Progenitor cell of endocrine pancreas (in vitro differentiated cells): ENCODE measurements at places on chromosomes 16 and 17. TPM values are rescaled to one million over a fixed set of nuclear protein-coding genes. Genes with fewer than 3 reads are reported as not detected.

DNA sequence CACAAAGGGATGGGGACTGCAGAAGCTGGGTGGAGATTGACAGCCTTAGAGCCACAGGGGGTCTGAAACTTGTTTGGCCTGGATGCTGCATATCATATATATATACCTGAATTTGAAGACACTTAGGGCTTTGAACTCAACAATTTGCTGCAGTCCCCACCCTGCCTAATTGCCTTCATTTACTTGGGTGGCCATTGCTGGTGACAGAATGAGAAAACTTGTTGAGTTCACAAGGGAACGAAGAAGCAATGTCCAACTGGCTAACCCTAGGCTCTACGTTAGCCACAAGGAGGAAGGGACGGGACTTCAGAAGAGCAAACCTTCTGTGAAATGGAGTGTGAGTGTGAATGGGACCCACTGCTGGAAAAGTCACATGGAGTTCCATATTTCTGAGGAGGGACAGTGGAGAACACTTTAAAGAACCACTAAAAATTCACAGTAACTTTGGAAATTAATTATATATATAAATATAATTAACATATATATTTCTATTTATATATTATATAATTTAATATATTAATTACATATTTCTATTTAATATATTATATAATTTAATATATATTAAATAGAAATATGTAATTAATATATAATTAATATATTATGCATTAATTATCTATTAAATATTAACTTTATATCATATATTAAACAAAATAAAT, 215.3 kb upstream of the SOX9 start:
- DNase-seq = no peak

Gene HSPB9
- 0.16 TPM in 1 of 2 replicates, not detected in the other for total RNA-seq

DNA sequence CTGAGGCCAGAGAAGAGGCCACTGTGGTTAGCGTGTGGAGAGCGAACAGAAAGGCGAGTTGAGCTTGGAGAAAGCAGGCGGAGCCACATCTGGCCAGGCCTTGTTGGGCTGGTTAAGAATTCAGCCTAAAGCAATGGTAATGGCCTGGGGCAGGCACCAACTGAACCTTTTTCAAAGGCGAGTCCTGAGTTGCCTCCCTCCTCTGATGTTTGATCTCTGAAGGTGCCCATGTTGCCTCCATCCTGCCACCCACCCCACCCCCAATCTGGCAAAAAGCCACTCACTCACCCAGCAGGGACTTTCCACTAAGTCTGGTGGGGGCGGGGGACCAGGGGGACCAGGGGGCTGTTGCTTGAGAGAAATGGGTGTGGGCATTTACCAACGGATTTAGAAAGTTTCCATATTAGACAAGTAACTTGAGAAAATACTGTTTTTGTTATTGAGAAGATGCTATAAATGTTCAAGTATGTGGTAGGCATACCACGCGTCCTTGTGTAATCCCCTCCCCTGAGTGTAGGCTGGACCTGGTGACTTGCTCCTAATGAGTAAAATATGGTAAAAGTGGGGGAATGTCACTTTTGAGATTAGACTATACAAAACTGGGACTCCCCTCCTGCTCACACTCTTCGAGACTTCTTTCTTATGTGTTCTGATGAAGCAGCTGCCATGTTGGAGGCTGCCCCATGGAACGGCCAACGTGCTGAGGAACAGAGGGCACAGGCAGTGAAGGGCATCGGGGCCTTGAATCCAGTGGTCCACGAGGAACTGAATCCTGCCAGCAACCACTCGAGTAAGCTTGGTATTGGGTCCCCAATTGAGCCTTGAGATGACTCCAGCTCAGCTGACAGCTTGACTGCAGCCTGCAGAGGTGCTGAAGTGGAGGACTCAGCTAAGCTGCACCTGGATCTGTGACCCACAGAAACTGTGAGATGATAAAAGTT, 29.9 kb upstream of the TNS4 start:
- no peak for DNase-seq

- no peak for DNase-seq
Measured at GRCh38 chr16:87598431-87598830, 3.9 kb upstream of the JPH3 start.

DNA sequence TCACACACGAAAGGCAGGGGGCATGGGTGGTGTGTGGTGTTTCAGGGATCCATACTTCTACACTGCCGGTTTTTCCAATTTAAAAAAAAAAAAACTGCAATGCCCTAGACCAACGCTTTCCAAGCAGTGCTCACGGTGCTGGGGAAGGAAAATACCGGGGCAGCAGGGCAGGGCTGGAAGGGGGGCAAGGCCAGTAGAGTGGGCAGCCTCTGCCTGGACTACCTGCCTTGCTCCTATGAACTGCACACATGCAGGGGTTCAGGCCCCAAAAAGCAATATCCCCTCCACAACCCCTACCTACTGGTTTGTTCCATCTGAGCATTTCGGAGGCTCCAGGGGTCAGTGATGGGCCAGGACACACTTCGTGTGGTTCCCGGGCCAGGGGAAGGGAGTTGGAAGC, 29.4 kb downstream of the RPH3AL start:
- DNase-seq = no peak

Gene KRTAP4-1
- not detected in 2 replicates for total RNA-seq

GRCh38 chr16:66923866-66924265, 1.5 kb downstream of the RRAD start:
- DNase-seq = no peak

DNA sequence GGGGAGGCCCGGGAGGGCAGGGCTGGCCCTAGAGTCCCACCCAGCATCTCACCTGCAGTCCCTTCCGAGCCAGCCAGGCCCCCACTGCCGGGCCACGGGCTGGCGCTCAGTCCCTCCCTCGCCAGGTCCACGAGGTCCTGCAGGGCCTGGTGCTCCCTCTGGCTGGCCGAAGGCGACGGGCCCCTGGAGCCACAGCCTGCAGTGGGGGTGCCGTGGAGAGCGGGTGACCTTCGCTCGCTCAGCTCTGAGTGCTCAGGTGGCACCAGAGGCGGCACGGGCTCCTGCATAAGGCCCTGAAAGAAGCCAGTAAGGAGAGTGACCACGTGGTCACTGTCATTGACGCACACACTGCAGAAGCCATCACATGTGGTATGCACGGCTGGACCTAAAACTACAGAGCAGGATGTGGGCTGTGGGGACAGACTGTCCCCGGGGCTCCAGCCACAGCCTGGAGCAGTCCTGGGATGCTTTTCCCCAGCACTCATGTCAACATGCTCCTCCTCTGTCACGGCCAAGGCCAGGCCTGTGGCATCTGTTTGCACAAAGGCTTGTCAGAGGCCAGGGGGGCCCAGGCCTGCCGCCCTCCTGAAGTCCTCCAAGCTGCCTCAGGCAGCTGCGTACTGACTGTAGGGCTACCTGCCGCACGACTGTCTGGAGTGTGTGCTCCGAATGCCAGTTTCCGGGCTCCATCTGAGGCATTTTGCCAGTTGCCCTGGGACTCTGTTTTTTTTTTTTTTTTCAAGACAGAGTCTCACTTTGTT, 15.1 kb downstream of the SLX4 start:
- DNase-seq = no peak

DNA sequence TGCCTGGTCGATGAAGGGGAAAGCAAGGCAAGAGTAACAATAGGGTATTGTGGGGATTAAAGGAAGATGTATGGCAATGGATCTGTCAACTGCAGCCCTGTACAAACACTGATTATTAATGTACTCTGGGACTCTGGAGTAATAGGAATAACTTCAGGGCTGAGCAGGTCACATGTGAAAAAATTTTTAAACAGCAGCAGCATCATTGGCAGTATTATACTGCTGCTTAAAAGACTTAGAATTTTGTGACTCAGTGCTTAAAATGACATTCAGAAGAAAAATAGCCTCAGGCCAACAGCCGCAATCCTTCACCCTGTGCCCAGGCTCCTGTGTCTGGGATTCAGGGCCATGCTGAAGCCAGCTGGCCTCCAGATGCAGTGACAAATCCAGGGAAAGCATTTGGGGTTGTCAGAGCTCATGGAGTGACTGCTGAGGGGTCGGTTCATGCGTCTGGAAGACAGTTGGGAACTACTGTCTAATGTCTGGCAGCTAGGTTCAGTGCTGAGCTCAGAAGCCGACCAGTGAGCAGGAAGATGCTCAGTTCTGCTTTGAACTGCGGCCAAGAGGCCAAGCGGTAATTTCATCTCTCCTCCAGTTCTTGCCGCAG, 22.2 kb downstream of the TEX2 start:
- DNase-seq = no peak

DNA sequence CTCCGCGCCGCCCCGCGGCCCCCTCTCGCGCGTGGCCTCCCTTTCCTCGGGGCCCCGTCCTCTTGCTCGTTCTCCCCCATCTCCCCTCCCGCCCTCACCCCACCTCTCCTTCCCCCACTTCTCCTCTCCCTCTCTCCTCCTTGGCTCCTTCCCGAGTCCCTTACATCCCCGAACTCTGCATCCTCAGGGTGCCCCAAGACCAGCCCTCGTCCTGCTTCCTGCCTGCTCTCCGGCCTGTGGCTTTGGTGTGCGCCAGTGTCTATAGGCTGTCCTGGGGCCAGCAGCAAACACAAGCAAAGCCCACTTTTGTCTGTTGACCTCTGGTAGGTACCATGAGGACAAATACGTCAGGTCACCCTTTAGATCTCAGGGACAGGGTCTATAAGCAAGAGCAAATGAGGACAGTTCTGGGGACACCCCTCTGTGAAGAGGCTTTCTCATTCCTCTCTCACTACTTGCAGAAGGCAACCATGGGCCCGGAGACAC, 284 bp upstream of the COPZ2 start:
- DNase-seq = no peak

Gene ACSM2A
- not detected in 2 replicates for total RNA-seq

DNA sequence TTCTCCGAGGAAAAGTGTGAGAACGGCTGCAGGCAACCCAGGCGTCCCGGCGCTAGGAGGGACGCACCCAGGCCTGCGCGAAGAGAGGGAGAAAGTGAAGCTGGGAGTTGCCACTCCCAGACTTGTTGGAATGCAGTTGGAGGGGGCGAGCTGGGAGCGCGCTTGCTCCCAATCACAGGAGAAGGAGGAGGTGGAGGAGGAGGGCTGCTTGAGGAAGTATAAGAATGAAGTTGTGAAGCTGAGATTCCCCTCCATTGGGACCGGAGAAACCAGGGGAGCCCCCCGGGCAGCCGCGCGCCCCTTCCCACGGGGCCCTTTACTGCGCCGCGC, at the start of gene ERBB2:
Gene ERBB2 (plus strand): TSS at position 247 of the 330 bp plus-strand sequence. CDS start 175 bp downstream, outside the sequence.
- DNase-seq = peak; percentile 40

- no peak for DNase-seq
Measured at GRCh38 chr16:67571981-67572431, 9.7 kb downstream of the CTCF start.

GRCh38 chr16:84174396-84174795, 12.5 kb downstream of the TAF1C start:
- DNase-seq = no peak

GRCh38 chr16:1534021-1535020, 855 bp downstream of the TMEM204 start:
- no peak for DNase-seq

Gene HDAC5
- 39.0 and 41.3 TPM in 2 replicates for total RNA-seq

DNA sequence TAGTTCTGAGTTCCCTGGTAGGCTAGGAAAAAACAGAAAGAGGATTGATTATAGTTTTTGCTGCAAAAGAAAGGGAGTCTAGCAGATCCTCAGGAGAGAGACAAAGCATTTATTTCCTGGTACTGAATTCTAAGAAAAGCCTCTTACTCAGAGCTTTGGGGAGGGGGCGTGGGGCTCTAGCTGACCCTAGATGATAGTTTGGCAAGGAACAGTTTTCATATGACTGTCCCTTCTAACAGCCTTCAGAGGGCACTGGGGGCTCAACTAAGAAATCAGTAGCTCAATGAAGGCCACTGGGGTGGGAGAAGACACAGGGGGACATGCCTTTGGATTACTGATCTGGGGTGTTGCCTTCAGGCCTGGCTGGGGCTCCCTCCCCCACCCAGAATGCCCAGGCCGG, 4.0 kb downstream of the CA7 start:
- DNase-seq = no peak

- DNase-seq = no peak
Measured at GRCh38 chr17:82729479-82730260, 5.7 kb upstream of the FN3K start.

Gene CSNK1D
- total RNA-seq = 224 and 227 TPM in 2 replicates

- no peak for DNase-seq
Measured at GRCh38 chr16:1746693-1747195, 24.6 kb downstream of the NME3 start.

DNA sequence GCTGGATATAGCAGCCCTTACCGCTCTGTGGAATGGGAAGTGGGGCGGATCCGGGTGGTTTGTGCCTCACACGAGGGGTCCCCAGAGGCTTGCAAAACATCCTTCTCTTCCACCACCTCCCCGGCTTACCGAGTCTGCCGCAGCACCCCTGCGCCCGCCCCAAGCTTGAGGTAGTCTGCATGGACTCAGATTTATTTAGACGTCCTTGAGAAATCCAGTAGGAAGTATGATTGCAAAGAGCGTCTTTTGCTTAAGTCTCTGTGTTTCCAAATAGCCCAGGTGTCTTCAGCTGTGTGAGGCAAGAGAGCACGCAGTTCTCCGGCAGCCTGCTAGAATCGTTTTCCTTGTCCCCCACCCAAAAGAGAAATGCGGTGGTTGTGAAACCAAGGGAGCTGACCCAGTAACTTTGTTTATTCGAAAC, 2.4 kb downstream of the KIAA0513 start:
- DNase-seq = no peak

Gene PDK2
- total RNA-seq = 35.7 and 37.1 TPM in 2 replicates

Gene KCNJ16
- 16.6 and 17.9 TPM in 2 replicates for total RNA-seq

DNA sequence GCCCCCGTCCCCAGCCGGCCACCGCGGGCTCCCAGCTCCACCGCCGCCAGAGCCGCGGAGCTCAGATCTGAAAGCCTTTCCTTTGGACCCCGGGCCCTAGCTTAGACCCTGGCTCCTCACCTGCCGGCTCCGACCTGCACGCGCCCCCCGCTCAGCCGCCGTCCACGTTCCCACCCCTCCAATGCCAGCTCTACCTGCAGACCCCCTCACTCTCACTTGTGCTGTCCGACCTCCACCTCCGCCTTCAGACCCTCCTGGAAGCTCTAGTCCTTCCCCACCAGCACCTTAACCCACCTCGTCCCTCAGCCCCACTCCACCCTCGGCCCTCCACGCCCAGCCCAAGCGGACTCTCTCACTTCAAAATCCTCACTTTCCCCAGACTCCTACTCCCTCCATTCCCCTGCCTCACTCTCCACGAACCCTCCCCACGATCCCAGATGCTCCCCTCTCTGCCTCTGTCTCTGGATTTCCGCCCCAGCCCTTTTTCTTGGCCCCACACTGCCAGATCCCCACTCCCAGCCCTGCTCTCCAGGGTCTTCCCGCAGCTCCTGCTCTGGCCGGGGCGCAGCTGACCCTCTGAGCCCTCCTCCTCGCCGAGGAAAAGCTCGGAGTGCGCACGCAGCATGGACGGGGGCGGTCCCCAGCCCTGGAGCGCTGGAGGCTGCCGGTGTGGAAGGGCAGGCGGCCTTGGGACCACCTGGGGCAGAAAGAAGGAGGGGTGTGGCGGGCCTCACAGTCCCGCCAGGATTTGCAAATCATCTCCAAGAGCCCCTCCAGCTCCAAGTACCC, at the start of gene TMEM114:
Gene TMEM114 (minus strand): TSS at position 612 of the 789 bp plus-strand sequence. CDS start 673 bp downstream, outside the sequence.
- peak; percentile 39 for DNase-seq

- DNase-seq = no peak
Measured at GRCh38 chr17:83086907-83087787, 7.7 kb downstream of the METRNL start.
